ENCODE measurements at places on chromosomes 4 and X.
A peak's percentile ranks its signal among the peaks of the same experiment; 100 is the strongest.

DNA sequence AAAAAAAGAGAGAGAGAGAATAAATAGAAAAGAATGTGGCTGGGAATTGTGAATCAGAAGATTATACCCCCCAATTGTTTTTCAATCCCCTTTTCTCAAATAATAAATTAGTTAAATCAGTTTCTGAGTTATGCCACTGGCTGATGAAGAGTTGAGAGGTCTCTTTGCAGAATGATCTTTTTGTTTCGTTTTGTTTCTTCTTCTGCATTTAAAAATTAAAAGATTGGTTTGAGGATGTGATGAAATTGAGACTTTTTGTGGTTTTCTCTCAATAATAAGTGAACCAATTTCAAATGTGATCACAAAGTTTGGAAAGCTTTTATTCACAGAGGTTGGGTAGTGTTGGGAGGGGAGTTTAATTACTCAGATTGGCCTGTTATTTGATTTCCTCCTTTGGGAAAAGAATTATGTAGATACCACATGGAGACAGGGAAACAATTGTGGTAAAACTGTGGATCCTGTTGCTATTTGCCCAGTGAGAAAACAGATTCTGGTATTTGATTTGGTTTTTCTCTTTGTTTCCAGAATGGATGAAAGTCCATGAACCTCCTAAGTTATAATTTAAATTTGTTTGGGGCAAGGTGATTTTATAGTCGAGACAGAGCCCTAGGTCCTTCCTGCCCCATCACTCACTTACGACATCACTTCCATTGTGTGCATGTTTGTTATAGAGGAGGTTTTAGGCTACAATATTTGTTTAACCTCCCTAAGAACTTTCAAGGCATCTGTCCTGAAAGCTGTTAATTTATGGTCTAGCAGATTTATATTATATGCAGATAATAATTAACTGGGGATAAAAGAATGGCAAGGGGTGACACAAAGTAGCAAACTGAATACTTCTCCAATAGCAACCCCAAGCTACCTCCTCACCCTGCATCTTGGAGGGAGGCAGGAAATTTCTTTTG lies 92.0 kb upstream of the BMPR1B start:
- no peak for DNase-seq
- H3K4me1 ChIP-seq, result no peaks in the 10 kb centered on the region
- H3K36me3 ChIP-seq, result no peaks in the 10 kb centered on the region
- no peak overlapping the region for H3K27ac ChIP-seq
- no peak overlapping the region for H3K4me3 ChIP-seq
- no peaks in the 10 kb centered on the region for H3K27me3 ChIP-seq

DNA sequence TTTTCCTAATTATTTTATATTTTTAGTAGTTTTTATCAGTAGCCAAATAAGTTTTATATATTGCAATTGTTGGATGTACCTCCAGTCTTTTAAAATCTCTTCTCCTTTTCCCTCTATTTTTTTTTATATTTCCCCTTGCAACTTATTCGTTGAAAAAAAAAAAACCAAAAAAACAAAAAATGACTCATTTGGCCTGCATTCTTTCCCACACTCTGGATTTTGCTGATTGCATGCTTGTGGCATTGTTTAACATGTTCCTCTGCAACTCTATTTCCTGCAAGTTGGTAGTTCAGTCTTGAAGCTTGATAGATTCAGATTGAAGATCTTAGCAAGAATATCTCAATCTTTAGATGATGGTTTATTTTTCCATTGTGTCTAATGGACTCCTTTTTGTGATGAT lies 260.6 kb upstream of the BOD1L1 start:
- no peak overlapping the region for H3K4me3 ChIP-seq
- peaks cover 7% of the 10 kb centered on the region for H3K4me1 ChIP-seq
- no peak overlapping the region for H3K27ac ChIP-seq
- no peak for DNase-seq
- no peaks in the 10 kb centered on the region for H3K27me3 ChIP-seq

DNA sequence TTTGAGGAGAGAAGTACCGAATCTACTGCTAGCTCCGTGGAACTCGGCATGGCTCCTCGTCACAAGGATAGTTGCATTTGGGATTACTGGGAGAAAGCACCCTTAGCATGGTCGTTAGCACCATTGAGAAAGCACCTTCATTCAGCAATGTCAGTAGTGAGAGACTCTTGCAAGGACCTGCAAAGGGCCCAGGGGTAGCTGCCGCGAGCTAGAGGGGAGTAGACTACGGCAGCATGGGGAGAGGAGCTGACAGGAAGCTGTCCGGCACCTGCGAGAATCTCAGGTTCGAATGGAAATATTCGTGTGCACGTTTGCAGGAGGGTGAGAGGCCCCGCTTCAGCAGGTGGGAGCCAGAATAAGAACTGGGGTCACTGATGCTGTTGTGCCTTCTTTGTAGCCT lies 20.2 kb downstream of the TLR10 start:
- H3K27ac ChIP-seq, result no peak overlapping the region
- no peaks in the 10 kb centered on the region for H3K4me1 ChIP-seq
- DNase-seq, result no peak
- no peaks in the 10 kb centered on the region for H3K27me3 ChIP-seq
- no peak overlapping the region for H3K4me3 ChIP-seq

- H3K36me3 ChIP-seq, result no peaks in the 10 kb centered on the region
- DNase-seq, result no peak
- no peak overlapping the region for H3K27ac ChIP-seq
Measured at GRCh38 chrX:43551590-43551989, 104.5 kb upstream of the MAOA start.

DNA sequence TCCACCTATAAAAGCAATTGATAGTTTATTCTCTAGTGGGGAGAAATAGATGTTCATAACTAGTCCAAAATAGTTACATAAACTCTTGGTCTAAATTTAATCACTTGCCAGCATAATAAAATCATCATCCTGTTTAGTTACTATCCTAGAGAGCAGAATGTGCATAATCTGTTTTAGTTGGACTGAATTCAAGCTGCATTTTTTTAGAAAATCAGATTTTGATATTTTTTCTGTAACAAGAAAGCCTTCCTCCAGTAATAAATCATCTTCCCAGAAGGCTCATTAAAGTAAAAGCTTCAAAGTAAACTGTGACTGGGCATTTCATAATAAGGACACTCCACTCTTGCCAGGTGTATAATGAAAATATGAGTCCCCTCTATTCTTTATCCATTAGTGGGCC lies 453.1 kb downstream of the TRAM1L1 start:
- H3K27ac ChIP-seq, result no peak overlapping the region
- no peak for DNase-seq
- H3K36me3 ChIP-seq, result no peaks in the 10 kb centered on the region
- H3K27me3 ChIP-seq, result no peaks in the 10 kb centered on the region

DNA sequence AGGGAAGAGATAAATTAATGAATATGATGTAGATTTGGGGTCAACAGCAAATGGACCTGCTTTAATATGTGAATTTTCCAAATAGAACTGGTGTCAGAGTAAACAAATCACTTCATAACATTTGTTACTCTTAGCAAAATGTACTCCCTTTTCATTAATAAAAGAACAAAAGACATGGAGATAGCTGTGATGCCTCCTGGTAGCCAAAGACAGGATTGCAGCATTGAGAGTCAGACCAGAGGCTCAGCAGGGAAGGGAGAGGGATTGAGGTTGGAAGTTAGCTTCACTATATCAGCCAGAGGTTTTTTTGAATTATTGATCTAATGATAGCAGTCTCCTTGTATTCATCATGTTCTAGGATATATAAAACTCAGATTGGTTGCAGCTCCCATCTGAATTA lies 17.4 kb upstream of the RAB40A start:
- H3K4me1 ChIP-seq, result peaks cover 14% of the 10 kb centered on the region
- H3K27ac ChIP-seq, result peak overlapping the region; percentile 80

DNA sequence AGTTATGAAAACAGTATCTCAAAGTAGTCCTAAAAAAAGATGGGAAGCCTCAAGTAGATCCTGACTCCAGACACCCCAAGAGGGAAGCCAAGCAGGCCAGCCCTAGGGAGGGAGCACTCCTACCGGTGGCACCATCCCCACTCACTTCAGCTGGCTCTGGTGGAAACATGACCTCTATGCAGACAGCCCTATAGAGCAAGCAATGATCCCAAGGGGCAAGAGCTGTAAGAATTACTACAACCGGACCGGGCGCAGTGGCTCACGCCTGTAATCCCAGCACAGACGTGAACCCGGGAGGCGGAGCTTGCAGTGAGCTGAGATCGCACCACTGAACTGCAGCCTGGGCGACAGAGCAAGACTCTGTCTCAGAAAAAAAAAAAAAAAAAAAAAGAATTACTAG lies 5.7 kb downstream of the LETM1 start:
- peaks cover 40% of the 10 kb centered on the region for H3K4me1 ChIP-seq
- no peak overlapping the region for H3K27ac ChIP-seq
- no peaks in the 10 kb centered on the region for H3K36me3 ChIP-seq
- H3K27me3 ChIP-seq, result no peaks in the 10 kb centered on the region
- H3K4me3 ChIP-seq, result no peak overlapping the region

DNA sequence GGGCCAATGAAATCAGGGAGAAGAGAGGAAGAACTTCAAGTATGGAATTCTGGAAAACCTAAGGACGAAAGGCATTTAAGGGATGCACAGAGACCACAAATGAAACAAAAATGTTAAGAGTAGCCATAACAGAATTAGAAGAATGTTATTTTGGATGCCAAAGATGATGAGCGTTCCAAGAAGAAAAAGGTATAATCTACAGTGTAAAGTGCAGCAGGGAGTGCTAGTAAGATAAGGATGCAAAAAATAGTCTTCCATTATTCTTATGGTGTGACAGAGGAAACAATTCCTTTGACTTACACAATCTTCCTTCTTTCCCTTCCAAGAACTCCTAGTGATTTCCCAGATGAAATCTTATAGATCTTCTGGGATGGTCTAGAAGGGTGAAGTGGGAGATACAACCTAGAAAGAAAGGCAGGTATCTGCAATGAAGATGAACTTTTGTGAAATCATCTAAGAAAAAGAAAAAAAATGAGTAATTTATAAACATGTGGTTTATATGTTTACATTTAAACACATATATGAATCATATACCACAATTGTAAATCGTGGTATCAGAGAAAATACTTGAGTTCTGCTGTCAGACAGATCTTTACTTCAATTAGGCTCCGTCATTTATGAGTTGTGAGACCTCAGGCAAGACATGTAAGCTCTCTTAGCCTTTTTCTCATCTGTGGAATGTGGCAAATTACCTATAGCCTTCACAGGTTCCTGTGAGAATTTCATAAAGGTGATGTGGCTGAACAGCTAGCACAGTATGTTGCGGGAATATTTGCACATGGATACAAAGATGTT lies 8.1 kb downstream of the MORF4L2 start:
- H3K27me3 ChIP-seq, result no peaks in the 10 kb centered on the region
- H3K36me3 ChIP-seq, result no peaks in the 10 kb centered on the region
- no peak overlapping the region for H3K27ac ChIP-seq
- H3K4me3 ChIP-seq, result no peak overlapping the region

GRCh38 chrX:31353095-31353494 lies 281.3 kb upstream of the FTHL17 start:
- DNase-seq, result no peak
- H3K4me3 ChIP-seq, result no peak overlapping the region
- H3K36me3 ChIP-seq, result no peaks in the 10 kb centered on the region
- no peaks in the 10 kb centered on the region for H3K4me1 ChIP-seq
- no peak overlapping the region for H3K27ac ChIP-seq

GRCh38 chr4:153759407-153760316 lies at the start of gene RNF175:
TSS of gene RNF175 (minus strand) at chr4:153760024. CDS start at chr4:153759862, 162 bp downstream.
- no peaks in the 10 kb centered on the region for H3K36me3 ChIP-seq
- no peak for DNase-seq
- peak within 1 kb of the TSS; percentile 17 for H3K27ac ChIP-seq
- H3K4me1 ChIP-seq, result peaks cover 7% of the 10 kb centered on the region

DNA sequence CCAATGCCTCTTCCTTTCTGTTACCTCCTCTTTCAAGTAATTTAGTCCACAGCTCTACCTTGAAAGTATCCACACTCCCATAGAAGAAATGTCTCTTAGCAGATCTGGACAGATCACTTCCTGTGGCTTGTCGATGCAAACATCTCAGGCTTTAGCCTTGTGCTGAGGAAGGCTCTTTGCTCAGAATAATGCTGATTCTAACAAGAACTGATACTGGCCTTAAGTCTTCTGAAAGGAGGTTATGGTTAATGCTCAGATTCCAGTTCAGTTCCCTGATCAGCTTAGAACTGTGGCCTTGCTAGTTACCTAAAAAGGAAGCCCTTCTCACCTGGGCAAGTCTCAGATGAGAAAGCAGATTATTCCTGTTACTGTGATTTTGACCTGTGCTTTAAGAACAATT lies 230.1 kb upstream of the FAT4 start:
- H3K27ac ChIP-seq, result no peak overlapping the region
- H3K4me3 ChIP-seq, result no peak overlapping the region
- no peaks in the 10 kb centered on the region for H3K4me1 ChIP-seq

DNA sequence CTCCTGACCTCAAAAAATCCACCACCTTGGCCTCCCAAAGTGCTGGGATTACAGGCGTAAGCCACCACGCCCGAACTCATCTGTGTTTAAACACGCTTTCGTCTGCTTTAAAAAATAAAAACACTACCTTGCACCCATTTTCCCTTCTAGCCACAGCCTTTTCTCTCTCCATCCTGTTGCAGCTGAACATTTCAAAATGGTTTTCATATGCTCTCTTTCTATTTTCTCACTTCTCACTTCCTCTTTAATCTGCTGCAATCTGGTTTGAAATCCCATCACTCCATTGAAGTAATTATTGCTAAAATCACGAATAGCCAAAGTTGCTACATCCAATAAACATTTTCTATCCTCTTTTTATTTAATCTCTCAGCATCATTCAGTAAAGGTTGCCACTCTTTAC lies 70.0 kb downstream of the DCHS2 start:
- no peak for DNase-seq
- no peaks in the 10 kb centered on the region for H3K27me3 ChIP-seq
- H3K4me1 ChIP-seq, result no peaks in the 10 kb centered on the region
- no peaks in the 10 kb centered on the region for H3K36me3 ChIP-seq

- no peak for DNase-seq
- no peaks in the 10 kb centered on the region for H3K27me3 ChIP-seq
- no peaks in the 10 kb centered on the region for H3K4me1 ChIP-seq
Measured at GRCh38 chrX:7950865-7951264, 23.7 kb upstream of the PNPLA4 start.

DNA sequence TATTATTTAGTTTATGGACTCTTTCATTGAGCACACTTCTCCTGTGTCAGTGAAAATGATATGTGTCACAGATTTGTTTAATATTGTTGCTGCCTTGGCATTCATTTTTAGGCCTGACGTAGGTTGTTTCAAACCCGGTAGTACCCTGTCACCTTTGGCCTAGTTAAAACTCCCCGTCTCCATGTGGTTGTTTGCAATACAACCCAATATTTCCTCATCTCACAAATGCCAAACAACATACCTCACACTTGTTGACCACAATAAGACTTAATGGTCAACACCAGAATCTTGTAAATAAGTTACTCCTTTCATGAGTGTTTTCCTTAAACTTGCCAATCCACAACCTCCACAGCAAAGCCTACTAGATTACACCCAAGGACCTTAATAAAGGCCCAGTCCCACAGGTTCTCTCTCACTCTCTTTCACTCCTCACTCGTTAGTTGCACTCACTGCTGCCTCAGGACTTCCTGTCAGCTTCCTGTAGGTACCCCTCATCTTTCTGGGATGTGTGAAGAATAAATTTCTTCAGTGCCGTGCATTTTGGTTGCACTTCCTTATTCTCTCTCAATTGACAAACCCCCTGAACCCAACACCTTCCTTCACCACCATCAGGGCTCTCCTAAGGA lies 31.3 kb downstream of the IL13RA2 start:
- H3K4me1 ChIP-seq, result no peaks in the 10 kb centered on the region
- no peaks in the 10 kb centered on the region for H3K36me3 ChIP-seq
- DNase-seq, result no peak

Data from vagina (tissue), 2 donors.